Kasumi-1 (cell line): ENCODE measurements at places on chromosomes 5 and 9.

GRCh38 chr5:83927140-83927733, 206.6 kb upstream of the HAPLN1 start:
- DNase-seq: peak; percentile 64

DNA sequence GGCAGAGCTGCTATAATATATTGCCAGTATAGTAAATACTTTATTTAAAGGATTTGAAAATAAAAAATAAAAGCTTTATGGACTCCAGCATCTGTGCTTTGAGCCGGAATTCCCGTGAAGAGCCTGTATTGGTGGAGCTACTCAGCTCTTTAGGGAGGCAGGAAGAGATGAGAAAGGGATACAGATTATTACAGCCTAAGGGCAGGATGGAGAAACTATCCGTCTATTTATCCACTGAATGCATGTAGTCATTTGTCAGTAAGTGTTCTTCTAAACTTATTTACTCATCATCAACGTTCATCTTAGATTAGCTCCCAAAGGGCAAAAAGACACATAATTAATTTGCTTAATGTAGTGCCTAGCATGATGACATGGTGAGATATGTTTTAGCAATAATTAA, 48.4 kb downstream of the SLC1A1 start:
- DNase-seq: no peak

DNA sequence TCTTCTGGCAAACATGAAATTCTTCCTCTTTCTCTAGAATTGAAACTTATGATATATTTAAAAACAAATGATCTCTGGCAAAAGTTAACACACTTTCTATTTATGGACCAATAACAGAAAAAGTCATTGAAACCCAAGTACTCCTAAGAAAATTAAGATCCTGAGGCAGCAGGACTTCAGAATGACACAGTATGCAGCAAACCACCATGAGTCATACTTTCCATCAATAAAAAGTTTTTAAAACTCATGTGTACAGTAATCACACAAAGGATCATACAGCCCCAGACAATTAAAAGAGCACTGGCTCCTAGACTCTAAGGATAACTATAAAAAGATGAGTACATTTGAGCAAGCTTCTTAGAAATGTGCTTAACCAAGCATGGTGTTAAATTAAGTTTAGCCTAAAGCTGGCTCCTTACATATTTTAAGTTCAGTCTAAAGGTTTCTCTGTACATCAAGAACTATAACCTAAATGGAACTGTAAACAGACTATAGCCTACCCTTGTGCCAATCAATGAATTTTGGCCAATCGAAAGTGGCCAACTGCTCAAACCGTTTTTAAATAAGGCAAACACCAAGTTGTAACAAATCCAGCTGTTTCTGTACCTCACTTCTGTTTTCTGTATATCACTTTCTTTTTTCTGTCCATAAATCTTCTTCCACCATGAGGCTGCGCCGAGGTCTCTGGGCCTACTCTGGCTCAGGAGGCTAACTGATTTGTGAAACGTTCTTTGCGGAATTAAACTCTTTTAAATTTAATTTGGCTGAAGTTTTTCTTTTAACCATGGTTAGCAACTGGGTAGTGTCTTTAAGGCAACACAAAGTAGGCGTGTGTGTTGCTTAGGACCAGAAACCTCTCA, 232.1 kb upstream of the PIK3R1 start:
- DNase-seq: peak; percentile 15

DNA sequence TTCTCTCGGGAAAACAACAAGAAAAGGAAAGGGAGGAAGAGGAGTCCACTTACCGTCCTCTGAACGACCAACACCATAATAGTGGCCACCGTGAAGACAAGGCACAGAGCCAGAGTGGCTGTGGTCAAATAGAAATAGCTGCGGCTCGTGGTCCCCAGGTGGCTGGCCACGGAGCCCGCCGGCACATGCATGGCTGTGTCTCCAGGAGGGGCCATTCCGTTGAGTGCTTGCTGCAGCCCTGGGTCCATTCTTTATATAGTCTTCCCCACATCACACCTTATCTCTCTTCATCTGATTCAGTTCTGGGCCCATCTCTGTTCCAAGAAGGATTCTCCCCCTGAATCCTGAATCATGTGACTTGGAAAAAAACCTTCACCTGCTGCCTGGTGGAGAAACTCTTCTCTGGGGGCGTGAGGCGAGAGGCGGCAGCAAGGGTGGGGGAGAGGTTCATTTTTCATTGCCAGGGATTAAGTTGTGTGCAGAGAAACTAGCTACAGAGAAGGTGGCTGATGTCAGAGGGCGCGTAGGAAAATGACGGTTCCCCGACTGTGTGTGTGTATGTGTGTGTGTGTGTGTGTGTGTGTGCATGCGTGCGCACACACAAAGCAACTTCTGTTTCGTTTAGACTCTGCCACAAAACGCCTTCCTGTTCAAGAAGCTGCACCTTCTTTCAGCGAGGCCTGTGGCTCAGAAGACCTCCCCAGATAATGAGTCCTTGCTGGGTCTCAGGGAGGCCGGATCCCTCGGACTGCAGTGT, at the start of gene TNFSF8:
Gene TNFSF8 (minus strand): TSS at position 536 of the 757 bp plus-strand sequence. CDS start 288 bp downstream, at position 248.
- DNase-seq: peak; percentile 70

GRCh38 chr5:119397518-119398380, 41.9 kb downstream of the TNFAIP8 start:
- DNase-seq: no peak

DNA sequence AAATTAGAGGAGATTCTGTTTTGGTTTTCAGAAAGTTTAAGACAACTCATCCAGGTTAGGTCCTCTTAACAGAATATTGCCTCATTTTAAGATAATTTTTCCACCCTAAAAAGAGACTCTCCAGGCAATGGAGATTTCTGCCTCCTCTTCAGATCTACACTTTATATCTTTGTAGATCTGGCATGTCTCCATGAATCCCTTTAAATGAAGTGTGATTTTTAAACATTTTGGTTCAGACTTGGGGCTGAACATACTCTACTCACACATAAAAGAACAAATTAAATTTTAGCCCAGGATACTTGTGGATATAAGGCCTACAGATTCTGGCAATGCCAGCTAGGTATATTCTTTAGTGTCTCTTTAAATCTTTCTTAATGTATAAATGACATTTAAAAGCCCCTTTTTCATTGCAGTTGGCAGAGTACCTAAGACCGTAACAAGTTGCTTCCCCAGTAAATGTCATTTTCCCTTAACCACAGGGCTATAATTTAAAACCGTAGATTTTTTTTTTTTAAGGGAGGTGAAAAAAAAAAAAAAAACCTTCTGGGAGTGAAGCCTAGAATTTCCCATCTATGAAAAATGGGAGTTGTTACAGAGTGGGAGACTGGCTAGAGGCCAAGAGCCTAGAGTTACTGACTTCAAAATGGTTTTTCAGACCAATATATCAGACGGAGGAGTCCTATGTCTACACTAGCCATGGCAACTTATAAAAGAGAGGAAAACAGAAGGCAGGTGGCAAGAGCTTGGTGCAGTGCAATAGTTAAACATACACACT, 207.8 kb upstream of the TARS1 start:
- DNase-seq: no peak

GRCh38 chr5:136025900-136026299, 2.9 kb upstream of the TGFBI start:
- DNase-seq: no peak

GRCh38 chr5:124936626-124936933, 190.1 kb upstream of the ZNF608 start:
- DNase-seq: no peak

DNA sequence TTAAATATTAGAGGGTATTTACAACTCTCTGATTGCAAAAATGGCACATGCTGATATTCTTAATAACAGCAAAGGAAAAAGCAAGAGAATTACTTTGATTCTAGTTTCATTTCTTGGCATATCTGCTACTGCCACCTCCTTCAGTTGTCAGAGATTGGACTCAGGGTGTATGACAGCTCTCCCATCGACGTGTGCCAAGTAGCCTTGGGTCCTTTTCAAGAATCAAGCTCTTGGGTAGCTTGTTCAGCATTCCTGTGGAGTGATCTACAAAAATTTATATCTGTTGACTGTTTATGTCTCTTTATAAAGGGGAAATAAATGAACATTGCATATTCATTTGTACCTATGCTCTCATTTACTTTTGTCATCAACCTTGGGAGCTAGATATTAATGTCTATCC, 315.6 kb downstream of the PRR16 start:
- DNase-seq: no peak

- no peak for DNase-seq
These were observed 66.4 kb upstream of the PPP2R2B start for GRCh38 chr5:146944764-146945616.

DNA sequence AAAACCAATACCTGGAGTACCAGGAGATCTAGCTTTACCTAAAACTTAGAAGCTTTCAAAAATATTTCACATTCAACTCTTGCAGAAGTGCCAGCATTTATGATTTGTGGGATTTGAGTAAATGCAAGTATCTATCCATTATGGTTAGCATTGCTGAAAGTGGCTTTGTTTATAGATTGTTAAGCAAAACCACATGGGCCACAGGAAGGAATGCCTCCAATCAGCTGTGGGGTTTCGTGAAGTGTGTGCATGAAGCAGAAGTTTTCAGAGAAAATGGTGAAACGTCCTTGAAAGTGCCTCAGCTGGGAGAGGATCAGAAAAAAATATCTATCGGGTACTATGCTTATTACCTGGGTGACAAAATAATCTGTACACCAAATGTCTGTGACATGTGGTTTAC, 4.2 kb downstream of the LECT2 start:
- no peak for DNase-seq

DNA sequence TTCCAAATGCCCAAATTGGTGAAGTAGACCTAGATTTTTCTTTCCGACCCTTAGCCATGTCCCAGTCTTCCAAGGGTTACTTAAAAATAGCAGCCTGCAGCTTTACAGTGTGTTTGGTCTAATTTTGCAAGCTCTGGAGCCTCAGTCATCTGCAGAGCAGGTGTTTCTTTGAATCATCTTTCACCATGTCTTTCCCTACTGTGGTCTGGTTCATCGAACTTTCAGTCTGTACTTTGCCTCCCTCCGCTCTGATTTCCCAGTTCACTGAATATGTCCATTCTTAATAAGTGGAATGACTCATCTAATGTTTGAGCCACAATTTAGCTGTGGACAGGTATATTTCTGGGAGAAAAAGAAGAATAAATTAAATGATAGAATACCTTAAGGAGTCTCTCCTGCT, 1060.7 kb downstream of the EFNA5 start:
- no peak for DNase-seq

DNA sequence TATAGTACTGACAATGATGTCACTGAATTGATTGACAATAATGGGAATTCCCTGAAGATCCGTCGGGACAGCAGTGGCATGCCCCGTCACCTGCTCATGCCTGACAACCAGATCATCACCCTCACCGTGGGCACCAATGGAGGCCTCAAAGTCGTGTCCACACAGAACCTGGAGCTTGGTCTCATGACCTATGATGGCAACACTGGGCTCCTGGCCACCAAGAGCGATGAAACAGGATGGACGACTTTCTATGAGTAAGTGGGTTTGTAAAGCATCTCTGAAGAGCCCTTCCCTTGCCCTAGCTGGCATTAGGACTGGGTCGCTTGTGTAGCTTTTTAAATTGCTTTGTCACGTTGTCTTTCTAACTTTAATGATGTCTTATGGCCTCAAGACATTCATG, 72.7 kb upstream of the WWC1 start:
- no peak for DNase-seq

GRCh38 chr5:2773327-2773726, 21.9 kb upstream of the IRX2 start:
- no peak for DNase-seq

GRCh38 chr5:105940181-105940580, 1730.6 kb downstream of the EFNA5 start:
- no peak for DNase-seq

GRCh38 chr5:22793463-22793862, 59.7 kb downstream of the CDH12 start:
- no peak for DNase-seq

DNA sequence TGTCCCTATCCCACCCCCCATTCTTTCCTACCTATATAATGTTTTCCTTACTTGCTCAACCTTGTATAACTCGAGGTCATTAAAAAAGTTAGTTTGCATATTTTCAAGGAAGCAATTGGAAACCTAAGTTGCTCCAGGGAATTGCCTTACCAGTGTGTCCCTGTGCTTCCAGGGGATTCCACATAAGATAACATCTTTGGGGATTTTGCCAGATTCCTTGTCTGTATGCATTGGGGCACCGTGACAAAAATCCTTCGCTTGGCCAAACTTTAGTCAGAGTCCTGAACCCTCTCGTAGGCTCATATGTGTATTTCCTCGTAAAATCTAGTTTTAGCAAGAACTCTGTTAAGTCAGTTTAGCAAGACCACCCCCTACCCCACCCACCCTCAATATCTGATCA, 14.7 kb upstream of the OSMR start:
- no peak for DNase-seq

GRCh38 chr9:6113312-6113711, 97.9 kb upstream of the RANBP6 start:
- no peak for DNase-seq

DNA sequence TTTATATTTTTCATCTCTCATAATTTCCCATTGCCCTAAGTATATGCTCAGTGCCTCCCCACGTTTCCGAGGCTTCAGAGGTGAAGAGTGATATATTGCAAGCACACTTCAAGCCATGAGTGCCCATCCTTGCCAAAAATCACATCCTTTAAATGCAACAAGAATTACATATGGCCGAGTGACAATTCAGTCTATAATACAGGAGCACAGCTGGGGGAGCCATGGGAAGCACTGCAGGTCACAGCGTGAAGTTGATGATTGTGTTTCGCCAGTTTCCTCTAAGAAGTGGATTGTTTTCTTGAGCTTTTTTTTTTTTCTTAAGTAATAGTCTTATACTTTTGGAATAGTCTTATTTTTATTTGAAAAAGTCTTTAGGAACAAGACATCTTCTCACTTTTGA, 61.1 kb downstream of the MTRR start:
- no peak for DNase-seq

GRCh38 chr9:127144670-127145445, 22.4 kb upstream of the ANGPTL2 start:
- DNase-seq: no peak

DNA sequence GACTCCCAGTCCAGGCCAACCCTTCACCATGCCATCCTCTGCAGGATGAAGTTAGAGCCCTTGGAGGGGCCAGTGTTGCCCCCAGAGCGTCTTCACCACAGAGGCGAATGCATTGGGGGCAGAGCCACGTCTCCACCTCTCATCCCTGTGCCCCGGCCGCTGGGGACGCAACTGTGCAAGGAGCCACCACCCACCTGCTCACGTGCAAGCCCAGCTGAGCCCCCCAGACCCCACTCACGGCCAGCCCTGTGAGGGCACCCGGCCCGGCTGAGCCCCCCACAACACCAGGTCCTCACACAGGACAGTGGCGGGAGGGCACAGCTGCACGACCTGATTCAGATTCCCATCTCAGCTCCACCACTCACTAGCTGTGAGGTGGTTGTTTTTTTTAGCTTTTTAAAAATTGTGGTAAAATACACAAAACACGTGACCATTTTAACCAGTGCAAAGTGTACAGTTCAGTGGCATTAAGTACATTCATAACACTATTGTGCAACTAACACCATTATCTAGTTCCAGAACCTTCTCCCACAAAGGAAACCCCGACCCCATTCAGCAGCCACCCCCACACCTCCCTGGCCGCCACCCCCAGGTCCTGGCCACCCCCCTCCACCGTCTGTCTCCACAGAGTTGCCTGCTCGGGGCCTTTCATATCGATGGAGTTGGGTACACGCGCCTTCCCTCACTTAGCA, 33.5 kb upstream of the UBAC1 start:
- no peak for DNase-seq
